ENCODE measurements at places on chromosomes 11 and 22.

DNA sequence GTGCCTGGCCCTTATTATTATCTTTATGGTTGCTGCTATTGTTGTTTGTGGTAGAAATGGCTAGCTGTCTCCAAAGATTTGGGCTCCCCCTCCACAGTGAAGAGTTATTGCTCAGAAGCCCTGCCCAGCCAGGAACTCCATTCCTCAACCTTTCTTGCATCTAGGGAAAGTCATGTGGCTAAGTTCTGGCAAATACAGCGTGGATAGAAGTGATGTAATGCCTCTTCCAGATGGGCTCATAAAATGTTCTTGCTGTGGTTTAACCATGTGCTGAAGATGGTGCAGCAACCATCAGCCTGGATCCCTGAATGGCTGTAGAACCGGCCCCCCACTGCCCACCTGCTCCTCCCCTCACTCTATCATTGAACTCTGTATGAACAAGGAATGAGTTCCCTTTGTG, 203.5 kb upstream of the E2F8 start:
- DNase-seq = no peak

- DNase-seq = no peak
Observed at GRCh38 chr22:48738204-48738980, 1089.3 kb downstream of the BRD1 start.

DNA sequence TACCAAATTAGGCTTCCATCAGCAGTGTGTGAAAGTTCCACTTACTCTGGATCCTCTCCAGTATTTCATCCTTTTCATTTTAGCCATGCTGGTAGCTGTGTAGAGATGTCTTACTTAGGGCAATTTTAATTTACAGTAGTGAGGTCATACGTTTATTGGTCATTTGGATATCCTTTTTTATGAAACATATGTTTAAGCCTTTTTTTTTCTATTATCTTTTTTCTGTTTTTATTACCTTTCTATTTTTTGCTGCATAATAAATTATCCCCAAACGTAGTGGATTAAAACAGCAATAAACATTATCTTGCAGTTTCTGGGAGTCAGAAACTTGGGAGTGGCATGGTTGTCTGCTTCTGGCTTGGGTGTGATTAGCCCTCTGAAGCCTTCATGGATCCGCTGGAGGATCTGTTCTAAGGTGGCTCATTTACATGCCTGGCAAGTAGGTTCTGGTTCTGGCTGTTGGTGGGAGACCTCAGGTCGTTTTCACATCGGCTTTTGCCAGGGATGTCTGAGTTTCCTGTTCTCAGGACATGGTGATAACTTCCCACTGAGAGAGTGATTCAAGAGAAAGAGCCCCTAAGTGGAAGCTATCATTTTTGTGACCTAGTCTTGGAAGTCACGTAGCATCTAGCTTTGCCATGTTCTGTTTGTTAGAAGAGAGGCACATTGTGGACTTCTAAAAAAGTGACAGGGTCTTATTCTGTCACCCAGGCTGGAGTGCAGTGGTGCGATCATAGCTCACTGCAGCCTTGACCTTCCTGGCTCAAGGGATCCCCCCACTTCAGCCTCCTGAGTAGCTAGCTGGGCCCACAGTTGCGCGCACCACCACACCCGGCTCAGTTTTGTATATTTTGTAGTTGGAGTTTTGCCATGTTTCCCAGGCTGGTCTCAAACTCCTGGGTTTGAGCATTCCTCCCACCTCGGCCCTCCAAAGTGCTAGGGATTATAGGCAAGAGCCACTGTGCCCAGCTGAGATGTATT, 38.6 kb downstream of the PPP6R3 start:
- no peak for DNase-seq

GRCh38 chr11:70951139-70951804, 301.1 kb downstream of the SHANK2 start:
- no peak for DNase-seq

DNA sequence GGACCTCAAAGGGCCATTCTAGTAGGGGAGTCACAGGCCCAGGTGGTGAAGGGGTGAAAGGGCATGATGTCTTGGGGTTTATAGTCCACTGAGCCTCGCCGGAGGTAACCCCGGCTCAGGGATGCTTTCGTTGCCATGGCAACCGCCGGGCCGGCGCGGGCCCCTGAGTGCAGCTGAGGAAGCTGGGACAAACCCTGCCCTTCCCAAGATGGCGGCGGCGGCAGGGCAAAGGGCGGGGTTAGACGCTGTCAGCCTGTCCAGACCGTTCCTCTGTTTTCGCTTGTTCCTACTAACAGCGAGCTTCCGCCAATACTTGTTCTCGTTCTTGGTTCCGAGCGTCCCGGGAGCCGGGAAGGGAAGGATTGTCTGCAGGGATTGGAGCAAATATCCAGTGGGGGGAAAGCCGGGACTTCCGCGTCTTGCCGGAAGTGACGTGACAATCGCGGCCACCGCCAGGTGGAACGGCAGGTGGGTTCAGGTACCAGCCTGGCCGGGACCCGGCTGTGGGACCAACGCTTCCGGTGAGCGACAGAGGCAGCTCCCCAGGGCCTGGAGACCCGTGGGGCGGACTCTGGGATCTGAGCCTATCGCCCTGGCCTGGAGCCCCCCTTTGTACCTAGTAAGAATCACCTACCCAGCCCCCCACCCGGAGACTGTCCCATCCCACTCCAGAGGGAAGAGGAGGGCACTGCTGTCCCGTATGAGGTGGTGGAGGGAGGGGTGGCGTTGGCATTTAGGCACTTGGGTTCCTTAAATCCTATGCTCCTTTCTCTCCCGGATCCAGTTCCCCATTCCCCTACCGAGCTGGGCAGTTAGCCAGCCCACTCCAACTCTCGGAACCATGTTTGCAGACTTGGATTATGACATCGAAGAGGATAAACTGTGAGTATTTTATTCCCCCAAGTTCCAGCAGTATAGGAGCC, at the start of gene PICK1:
Gene PICK1 (plus strand): TSS at position 436 of the 923 bp plus-strand sequence. CDS start 406 bp downstream, at position 842.
- peak; percentile 85 for DNase-seq

DNA sequence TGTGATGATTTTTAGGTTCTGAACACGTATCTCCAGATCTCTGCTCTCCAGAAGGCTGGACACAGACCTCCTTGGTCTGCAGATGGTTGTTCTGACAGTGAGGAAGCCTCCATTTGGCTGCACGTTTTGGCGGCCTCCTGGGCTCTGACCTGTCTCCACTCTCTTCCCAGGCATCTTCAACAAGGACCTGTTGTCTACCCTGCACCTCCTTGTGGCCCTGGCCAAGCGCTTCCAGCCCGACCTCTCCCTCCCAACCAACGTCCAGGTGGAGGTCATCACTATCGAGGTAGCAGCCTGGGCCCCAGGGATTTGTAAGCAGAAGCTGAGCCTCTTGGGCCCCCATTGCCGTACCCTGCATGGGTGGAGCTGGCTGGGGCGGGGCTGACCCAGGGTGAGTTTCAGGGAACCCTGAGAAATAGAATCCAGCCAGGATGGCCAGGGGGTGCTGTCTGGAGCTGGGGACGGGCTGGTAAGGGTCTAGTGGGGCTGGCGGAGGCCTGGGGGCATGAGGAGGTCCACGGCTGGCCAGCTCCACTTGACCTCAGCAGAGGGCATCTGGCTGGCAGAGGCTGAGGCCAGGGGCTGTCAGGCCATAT, 9.8 kb downstream of the PARVG start:
- DNase-seq = no peak

DNA sequence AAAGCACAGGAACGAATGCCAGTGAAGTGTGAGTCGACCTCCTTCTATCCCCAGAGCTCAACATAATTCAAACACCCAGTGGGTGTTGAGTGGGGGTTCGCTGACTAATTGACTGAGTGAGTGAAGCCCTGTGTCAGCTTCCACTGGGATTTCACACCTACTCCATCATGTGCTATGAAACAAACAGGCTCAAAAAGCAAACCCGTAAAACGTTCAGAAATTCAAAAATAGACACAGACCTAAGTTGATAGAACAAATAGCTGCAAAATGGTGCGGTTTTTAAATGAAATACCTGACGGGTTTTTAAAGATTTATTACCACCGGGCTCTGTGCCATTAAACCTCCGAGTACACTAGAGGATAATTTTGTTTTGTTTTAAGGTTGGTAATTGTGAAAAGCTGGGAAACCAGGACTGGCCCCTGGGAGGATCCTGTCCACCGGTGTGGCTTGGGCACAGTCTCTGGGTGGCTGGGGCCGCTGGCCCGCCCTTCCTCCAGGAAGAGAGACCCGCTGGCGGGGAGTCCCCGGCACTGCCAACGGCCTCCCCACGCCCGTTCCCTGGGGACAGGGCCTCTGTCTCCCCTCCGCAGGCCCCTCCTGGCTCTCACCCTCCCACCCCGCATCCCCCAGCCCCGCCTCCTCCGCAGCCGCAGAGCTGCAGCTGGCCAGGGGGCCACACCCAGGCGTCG, 13.6 kb downstream of the KCNJ5 start:
- no peak for DNase-seq

DNA sequence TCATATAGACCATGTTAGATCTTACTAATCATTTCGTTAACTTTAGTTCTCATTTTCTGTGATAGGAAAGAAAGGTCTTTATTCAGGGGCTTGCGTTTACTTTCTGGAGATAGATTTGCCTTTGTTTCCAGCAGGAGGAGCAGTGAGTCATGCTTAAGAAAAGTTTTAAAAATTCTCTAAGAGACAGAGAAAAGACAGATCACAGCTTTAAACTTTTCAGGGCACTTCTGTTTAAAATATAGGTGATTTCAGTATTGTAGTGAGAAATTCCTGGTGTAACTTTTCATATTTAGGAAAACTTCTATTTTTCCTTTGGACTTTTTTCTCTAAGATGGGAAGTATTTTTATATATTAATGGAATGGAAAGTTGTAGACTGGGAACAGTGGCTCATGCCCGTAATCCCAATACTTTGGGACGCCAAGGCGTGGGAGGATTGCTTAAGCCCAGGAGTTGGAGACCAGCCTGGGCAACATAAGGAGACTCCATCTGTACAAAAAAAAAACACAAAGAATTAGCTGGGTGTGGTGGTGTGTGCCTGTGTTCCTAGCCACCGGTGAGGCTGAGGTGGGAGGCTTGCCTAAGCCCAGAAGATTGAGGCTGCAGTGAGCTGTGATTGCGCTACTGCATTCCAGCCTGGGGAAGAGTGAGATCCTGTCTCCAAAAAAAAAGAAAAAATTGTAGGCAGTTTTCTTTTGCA, 60.3 kb downstream of the ATXN10 start:
- no peak for DNase-seq

DNA sequence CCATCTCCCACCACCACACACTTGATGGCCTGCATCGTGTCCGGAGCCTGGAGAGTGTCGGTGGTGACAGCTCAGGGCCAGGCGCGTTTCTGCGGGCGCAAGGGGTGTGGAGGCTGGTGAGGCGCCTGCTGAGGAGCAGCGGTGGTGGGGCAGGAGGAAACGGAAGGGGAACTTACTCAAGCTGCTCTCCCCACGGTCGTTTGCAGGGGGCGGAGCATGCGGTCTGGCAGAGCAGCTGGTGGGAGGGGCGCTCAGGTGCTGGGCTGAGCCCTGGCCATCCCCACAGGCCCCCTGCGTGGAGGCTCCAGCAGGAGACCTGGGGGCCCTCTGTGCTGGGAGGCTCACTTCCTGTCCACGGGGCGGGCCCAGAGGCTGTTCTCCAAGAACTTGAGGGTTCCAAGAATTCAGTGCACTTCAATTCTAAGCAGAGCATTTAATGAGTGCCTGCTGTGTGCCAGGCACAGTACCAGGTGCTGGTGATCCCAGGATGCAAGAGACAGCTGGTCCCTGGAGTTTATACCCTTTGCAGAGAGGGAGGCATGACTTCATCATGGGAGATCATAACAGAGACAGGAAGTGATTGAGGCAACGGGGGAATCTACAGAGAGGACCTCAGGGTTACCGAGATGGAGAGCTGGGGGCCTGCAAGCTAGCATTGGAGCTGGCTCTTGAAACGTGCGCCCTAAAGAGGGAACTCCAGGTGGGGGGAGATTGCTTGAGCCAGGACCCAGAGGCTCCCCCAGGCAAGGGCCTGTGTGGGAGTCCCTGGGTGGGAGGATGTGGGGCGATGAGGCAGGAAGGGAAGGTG, at the start of gene RAC2:
Gene RAC2 (minus strand): TSS at position 156 of the 808 bp plus-strand sequence. CDS start 121 bp downstream, at position 35.
- peak; percentile 96 for DNase-seq

GRCh38 chr11:63491240-63491587, 247 bp upstream of the PLAAT5 start:
- DNase-seq = no peak

DNA sequence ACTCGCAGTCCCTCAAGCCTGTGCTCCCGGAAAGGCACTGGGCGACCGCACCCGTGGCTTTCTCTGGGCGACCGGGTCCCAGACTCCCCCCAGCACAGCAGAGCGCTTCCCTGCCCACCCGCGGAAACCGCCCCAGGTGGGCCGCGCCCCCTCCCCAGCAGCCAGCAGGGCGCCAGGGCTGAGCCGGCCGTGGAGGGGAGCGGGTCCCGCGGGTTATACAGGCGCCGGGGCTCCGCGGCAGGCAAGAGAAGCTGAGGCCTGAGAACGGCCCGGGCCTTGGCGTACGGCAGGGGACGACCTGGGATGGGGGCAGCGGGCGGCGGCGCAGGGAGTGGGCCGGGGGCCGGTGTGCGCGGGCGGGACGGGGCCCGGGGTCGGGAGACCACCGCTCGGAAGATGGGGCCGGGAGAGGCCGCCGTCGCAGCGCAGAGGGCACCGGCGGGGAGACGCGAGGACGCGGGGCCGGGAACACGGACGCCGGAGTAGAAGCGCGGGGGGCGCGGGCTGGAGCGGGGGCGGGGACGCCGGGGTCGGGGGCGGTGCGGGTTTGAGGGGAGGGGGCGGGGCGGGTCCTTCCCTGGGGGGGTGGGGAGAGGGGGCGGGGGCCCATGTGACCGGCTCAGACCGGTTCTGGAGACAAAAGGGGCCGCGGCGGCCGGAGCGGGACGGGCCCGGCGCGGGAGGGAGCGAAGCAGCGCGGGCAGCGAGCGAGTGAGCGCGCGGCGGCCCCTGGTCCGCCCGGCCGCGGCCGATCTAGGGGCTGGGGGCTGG, at the start of gene MDK:
Gene MDK (plus strand): TSS at position 622 of the 771 bp plus-strand sequence. CDS start 389 bp downstream, outside the sequence.
- no peak for DNase-seq

GRCh38 chr22:43897751-43898261, 6.0 kb upstream of the PNPLA5 start:
- peak; percentile 27 for DNase-seq

- DNase-seq = no peak
Observed at GRCh38 chr11:612201-612960, 3.4 kb downstream of the IRF7 start.

Measured in activated CD4-positive, alpha-beta T cell treated with anti-CD3 and anti-CD28 coated beads, Interleukin-2, amount 50 U/mL, for 48 hours (primary cell).